Stimulated activated CD8-positive, alpha-beta memory T cell treated with anti-CD3 and anti-CD28 coated beads, Interleukin-4, amount 100 ng/mL, for 48 hours (primary cell): ENCODE measurements at places on chromosomes 6 and 20.

DNA sequence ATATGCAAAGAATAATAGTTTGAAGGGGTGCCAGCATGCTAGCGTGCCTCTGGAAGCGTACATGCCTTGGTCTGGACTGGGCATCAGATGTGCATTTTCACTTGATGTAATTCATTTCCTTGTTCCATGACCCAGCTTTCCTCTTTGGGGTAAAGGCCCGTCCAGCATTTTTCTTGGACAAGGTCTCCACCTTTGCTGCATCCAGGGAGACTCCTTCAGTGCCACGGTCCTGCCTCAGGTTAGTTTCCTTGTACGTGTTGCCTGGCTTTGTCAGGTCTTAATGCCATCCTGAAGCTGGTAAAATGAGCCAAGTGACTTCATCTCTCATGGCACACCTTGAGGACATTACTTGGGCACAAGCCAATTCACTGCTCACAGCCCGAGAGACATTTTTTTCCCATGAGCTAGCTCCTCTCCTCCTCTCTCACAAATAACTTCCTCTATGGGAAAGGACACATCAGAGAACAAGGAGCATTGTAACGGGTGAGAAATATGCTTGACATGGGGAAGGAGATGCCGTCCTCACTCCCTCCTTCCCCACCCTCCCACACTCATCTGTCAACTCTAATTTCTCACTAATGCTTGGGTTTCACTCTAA, 23.9 kb downstream of the EDN1 start:
- no peak for DNase-seq

DNA sequence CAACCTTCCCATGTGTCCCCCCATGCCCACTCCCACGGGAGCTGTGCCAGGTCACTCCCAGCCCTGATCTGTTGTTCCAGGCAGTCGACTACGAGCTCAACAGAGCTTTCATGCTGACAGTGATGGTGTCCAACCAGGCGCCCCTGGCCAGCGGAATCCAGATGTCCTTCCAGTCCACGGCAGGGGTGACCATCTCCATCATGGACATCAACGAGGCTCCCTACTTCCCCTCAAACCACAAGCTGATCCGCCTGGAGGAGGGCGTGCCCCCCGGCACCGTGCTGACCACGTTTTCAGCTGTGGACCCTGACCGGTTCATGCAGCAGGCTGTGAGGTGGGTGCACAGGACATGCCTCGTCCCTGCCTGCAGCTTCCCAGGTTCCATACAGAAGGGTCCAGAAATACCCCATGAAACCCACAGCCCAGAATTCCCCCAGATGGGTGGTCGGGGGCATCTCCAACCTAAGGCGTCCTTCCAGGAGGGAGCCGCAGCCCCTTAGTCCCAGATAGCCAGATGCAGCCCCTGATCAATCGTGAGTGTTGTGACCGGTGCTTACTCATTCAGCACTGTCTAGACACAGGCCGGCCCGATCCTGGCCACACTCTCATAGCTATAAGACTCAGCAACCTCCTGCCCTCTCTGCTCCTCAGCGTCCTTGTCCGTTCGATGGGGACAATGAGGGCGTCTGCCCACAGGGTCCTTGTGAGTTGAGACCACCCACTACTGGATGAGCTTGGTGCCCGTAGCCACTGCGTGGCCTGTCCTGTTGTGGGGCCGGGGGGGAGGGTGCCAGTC, 142.1 kb downstream of the TAF4 start:
- DNase-seq: no peak

- DNase-seq: no peak
Measured at GRCh38 chr6:135286962-135287538, 105.9 kb downstream of the MYB start.

DNA sequence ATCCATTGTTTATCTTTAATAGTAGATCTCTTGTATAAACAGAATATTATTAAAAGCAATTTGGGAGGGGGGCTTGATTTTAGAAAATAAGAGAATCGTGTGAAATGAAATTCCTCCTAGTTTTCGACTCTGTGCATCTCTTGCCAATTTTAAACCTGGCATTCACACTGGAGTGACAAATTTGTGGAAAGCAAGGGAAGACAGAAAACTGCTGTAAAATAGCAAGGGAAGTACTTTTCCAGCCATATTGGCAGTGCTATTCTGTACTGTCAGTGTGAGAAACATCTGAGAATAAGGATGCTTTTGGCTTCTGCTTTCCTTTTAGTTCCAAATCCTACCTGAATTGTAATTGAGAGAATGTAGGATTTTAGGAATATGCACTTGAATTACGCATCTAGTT, 40.2 kb downstream of the TOP1 start:
- no peak for DNase-seq

DNA sequence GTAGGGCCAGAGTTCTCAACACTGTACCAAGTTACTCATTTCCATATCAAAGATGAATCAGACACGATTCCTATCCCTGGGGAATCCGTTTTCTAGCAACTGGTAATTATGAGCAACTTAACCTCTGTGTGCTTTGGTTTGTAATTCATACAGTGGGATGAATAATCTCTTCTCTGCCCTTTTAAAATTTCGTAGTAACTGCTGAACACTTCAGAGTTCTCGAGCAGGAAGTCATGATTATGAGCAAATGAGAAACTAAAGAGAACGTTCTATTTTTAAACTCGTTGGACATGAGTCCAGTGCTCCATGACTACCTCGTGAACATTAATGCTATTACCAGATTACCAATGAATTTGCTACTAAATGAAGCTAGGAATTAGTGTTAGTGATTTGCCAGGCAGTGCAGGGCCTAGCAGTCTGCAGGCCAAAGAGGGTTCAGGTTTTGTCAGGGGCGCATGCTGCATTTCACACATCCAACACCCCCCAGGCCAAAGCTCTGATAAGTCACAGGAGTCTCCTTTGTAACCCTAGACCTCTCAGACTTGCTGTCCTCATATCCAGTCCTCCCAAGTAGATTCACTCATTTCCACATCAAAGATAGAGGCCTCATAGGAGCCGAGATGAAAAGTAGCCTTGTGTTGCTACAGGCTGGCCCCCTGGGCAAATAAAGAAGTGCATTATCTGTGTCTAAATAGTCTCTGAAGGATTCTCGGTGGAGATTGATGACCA, 45.8 kb upstream of the VSTM2L start:
- no peak for DNase-seq

DNA sequence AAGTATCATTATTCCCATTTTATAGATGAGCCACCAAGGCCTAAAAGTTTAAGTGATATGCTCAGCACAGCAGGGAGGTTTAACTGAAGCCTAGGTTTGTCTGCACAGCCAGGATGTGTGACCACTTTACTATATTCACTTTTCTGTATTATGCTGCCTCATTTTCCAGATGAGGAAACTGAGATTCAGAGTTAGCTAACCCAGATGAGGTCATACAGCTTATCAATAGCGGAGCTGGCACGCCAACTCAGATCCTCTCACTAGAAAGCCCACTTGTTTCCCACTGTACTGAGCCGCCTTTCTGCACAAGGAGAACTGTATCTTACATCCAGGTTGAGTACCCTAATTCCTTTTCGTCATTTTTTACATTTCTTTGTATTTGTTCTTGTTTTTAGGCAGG, 131.7 kb upstream of the SUPT3H start:
- DNase-seq: no peak

GRCh38 chr6:85612690-85613474, 19.2 kb upstream of the SNX14 start:
- DNase-seq: no peak

- no peak for DNase-seq
Measured at GRCh38 chr20:60658681-60659080, 593.4 kb upstream of the CDH4 start.

DNA sequence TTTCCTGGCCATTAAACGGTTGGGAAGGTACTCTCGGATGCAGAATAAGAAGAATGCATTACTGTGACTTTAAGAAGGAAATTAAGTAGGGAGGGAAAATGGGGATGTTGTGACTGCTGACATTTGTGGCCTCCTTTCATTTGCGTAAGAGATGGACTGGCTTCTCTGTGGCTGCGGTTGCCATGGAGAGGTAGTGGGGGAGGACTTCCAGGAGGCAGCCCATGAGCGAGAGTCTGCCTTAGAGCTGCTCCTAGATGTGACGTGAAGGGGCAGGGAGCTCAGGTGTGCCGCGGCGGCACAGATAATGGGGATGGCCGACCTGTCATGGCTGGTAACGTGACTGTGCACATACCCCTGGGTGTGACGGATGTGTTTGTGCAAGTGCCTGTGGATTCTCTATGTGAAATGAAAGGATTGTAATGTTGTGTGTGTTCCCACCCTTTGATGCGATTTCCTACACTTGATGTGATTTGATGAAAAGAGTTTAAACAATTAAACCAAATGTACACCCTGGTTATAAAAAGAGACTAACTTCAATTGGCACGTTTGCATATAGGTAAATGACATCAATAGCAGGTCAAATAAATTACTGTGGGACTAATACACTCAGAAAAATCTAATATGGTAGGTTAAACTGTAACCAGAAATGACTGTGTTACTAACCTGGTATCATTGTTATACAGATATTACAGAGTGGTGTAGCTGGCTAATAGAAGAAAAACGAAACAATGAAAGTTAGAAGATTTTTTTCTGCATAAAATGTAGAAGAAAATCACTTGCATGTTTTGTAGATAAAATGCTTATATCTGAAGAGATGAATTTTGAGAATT, 48.9 kb downstream of the HIVEP1 start:
- DNase-seq: peak; percentile 80

DNA sequence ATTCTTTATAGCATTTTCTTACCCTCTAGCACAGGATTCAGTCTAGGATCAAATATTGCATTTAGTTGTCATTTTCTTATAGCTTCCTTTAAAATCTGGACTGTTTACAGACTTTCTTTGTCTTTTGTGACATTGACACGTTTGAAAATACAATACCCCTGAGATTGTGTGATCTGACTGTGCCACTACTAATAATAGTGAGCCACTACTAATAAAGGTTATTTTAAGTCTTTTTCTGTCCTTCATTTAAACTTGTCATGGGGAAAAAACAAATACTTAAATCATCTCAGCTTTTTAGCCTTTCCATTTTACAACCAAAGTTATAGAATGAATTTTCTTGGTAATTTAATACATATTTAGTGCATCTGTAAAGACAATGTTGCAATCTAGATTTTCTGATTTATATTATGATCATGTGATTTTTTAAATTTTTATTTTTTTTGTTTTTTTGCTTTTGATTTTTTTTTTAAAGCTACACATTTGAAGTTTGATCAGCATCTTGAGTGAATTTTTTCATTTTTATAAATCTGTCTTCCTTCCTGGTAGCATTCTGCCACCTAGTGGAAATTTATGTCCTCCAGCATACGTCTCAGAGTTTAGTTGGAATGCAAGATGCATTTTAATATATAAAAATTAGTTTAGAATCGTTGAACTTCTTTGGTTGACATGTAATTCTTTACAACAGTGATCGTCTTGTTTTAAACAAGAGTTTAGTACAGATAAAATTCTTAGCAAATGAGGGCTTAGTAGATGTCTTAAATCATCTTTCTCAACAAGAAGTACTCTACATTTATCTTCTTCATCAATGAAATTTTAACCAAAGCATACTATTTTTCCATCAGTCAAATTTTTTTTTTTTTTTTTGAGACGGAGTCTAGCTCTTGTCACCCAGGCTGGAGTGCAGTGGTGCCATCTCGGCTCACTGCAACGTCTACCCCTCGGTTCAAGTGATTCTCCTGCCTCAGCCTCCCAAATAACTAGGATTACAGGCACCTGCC, 119.4 kb downstream of the NCOA3 start:
- DNase-seq: no peak

GRCh38 chr6:25388776-25389175, 109.6 kb downstream of the CARMIL1 start:
- no peak for DNase-seq

DNA sequence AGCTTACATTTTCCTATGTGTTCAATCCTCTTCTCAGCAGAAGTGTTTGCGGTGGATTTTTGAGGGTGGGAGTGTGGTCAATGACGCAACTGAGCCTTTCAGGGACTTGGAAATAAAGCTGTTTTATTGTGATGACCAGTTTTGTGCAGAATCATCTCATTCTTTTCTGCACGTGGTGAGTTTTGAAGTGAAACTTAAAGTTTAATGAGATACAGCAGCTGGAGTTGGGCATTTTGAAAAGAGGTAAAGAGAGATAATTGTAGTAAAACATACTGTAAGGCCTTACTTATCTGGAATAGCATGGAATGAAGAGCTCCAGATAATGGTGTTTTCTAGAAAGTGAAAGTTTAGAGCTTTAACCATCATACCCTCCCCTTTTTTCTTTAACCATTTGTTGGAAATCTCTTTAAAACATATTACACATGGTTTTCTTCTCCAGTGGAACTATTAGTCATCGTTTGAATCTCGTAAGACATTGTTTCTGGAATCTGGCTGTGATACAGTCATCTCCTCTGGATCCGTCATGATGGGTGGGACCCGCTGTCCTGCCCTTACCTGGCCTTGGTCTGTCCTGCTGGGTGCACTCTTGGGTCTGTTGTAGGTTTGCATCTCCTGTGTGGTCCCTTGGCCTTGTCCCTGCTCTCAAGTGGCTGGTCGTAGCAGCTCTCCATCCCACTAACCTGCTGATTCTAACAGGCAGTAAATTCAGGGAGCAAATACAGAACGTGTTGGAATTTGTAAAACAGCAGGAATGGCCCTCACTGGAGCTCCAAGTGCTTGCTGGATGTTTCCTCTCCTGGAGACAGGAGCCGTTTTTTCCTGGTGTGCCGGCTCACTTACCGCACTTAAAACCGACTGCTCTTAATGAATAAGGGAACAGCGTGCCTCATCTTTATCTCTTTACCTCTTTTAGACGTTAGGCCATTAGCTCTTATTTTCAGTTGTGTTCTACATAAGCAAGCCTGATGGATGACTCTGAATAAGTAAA, 29.8 kb downstream of the UST start:
- DNase-seq: no peak

GRCh38 chr6:108565091-108565766, 4.5 kb downstream of the FOXO3 start:
- no peak for DNase-seq

DNA sequence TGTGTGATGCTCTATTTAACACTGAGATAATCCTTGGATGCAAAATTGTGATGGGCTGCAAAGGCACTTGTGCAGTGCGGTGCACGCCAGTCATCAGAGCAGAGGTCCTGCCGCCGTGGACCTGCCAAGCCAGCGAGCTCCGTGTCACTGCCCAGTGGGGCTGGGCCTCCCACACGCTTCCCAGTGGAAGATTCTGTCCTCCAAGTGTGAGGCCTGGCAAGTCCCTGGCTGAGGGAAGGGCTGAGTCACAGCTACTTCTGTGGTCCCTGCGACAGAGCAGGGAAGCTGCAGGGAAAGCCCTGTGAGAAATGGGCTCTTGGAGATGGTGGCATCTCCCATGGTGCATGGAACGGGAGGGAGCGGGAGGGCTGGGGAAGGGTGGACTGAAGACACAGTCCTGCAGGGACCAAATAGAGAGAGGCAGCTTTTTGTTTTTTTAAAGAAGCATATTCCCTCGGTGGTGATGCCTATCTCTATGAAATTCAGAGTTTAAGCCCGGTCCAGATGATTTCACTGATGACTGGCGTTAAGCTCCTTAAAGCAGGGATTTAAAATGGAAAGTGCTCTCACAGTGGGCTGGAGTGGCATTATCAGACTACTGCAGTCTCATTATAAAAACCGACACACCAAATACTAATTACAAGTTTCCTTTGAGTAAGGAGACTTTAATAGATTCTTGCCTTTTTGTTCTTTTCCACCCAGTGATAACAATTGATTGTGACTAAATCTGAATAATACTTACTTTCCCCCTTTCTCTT, 413.7 kb downstream of the QKI start:
- DNase-seq: no peak
